ELR (cell line): ENCODE measurements at places on chromosomes 16 and 17.

- no peak for DNase-seq
Observed at GRCh38 chr16:76665571-76666275, 388.5 kb downstream of the CNTNAP4 start.

DNA sequence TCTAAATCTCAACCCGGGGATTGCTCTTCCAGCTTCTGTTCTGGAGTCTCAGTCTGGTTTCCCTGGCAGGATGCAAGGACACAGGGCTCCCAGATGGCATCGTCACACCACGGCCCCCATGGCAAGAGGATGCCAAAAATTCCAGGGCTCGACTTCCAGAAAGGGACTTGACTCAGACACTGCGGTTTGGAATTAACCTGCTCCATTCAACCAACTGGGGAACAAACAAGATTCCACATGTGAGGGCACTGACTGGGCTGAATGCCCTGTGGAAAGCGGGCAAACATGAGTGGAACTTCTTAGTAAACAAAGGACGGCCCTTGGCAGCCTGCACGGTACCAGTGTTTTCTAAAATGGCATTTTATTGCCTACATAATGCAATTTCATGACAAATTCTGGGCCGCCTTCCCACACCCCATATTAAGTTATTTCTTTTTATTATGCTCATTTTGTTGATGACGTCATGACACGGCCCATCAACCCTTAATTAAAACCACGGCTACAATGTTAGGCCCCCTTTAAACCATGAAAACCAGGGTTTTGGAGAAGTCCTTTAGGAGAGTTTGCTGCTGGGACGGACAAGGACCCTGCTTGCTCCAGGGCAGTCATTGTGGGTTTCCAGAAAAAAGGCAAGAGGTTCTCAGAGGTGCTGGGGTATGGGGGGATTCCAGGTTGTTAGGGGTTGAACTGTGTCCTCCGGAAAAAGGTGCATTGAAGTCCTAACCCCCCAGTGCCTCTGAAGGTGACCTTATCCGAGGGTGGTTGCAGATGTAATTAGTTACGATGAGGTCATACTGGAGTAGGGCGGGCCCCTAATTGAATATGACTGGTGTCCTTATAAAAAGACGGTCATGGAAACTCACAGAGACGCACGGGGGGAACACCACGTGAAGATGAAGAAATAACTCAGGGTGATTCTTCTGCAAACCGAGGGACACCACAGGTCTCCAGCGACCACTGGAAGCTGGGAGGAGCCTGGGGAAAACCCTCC, 205.6 kb downstream of the FOXL1 start:
- no peak for DNase-seq

GRCh38 chr17:28057731-28058246, 15.3 kb downstream of the NLK start:
- peak; percentile 65 for DNase-seq

GRCh38 chr16:2486645-2487516, 12.0 kb downstream of the TBC1D24 start:
- DNase-seq: no peak
